Cortex of kidney (tissue), 1 donor: ENCODE measurements at places on chromosomes 13 and 19.

GRCh38 chr13:83935566-83935965 is 53.3 kb upstream of the SLITRK1 start:
- DNase-seq: no peak

DNA sequence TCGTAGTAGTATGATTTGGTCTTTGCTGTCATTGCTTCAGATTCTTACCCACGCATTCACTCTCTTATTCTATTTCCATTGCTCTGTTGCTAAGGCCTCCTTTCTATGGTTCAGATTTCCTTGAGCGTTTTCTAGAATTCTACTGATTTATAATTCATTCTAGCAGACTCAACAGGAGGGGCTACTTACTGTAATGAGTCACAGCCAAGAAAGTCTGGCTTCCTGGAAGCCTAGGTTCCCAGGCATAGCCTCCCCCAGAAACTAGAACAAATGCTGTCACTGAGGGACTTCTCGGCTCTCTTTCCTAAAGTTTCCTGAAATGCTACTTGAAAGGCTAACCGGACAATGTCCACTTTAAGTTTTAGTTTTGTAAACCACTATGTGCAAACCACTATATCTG is 47.7 kb upstream of the SPATA13 start:
- DNase-seq: no peak

GRCh38 chr13:102589301-102589822 is 7.4 kb upstream of the TPP2 start:
- DNase-seq: no peak

GRCh38 chr13:71785361-71785760 is 81.6 kb downstream of the DACH1 start:
- DNase-seq: no peak

GRCh38 chr19:14977128-14977527 is 2.5 kb downstream of the SLC1A6 start:
- no peak for DNase-seq

GRCh38 chr13:111650626-111651025 is 330.2 kb downstream of the TEX29 start:
- DNase-seq: no peak
